Tongue (tissue), 3 donors: ENCODE measurements at places on chromosomes 2 and 18. TPM values are rescaled to one million over a fixed set of nuclear protein-coding genes. Genes with fewer than 3 reads are reported as not detected.

Gene SERPINB13
- 17.5 TPM for total RNA-seq

Gene CYTIP
- 1.7 TPM for total RNA-seq

Gene NT5C1B
- total RNA-seq, result not detected

Gene PDE1A
- total RNA-seq, result 6.2 TPM

Gene NAT8
- total RNA-seq, result not detected

Gene CRACDL
- total RNA-seq, result 5.7 TPM

Gene C1D
- 54.8 TPM for total RNA-seq

Gene PMAIP1
- total RNA-seq, result 15.7 TPM

Gene TMEM163
- total RNA-seq, result 0.72 TPM

Gene FAP
- 50.0 TPM for total RNA-seq

Gene PROM2
- total RNA-seq, result 12.6 TPM

Gene ZAP70
- total RNA-seq, result 3.7 TPM

Gene TTC21B
- total RNA-seq, result 62.0 TPM

Gene CCDC138
- 12.0 TPM for total RNA-seq

Gene ALK
- total RNA-seq, result 0.41 TPM

DNA sequence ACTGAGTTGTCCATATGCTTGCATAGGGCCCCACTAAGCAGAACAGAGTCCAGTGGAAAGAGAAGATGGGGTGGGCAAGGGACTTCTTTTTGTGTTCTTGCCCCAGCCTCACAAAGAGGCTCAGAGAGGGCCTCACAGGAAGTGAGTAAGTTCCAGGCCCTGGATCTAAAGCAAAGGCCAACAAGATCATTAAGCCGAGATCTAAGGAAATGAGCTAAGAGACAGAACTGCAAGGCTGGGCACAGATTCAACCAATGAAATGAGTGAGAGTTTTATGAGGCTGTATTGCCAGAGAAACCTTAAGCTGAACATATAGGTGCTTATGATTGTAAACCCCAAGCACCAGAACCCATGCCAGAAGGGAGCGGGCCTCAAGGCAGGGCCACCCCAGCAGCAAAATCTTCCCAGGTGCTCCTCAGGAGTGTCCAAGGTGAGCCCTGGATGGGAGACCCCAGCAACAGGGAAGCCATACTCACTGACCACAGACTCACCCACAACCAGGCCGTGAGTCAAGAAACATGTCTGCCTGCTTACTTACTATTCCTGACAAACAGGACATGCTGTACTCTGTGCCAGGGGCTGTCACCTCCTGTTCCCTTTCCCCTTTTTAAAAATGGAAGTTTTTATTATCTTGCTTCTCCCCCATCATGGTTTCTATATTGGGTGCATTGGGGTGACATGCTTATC lies 40.2 kb downstream of the SLC14A1 start:
- no peak for DNase-seq

DNA sequence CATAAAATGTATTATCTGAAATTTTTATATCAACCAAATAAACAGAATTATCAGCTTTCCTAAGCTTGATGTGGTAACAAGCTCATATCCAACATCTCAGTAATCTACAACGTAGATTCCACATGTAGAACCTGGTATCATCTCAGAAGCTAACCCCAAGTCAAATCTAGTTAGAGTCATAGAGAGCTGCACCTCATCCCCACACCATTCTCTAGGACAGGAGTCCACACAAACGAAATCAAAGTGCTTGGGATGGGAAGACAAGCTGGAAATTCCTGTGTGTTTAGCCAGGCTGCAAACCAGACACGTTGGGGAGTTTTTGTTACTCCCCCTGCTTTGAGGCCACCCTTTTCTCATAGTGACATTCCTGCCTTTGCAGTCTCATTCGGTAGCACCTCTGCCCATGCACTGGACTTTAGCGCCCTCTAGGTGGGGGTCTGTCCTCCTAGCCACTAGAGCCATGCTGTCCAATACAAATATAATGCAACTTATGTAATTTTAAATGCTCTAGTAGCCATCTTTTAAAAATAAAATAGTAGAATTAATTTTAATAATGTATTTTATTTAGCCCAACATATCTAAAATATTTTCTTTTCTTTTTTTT lies 28.1 kb upstream of the SATB2 start:
- DNase-seq, result peak; percentile 74

GRCh38 chr18:11215216-11215615 lies 65.8 kb upstream of the PIEZO2 start:
- DNase-seq, result peak; percentile 13

GRCh38 chr2:177211576-177212105 lies 953 bp upstream of the HNRNPA3 start:
- peak; percentile 43 for DNase-seq

DNA sequence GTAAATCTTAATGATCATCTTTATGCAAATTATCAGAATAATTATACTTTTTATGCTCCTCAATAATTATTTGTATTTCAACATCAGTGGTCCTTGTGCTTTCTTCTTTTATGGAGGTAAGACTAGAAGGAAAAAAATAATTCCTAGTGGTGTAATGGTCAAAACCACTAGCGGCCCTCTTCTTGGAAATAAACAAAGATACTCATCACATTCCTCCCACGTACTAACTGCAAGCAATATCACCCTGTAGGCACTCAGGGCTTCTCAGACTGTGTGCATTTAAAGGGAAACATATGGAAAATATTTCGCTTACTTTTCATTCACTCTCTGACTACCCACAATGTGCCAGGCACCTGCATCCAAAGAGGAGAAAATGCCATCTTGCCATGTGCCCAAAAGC lies 263.7 kb downstream of the DOK6 start:
- no peak for DNase-seq

- no peak for DNase-seq
Observed at GRCh38 chr2:26532301-26533250, 54.7 kb upstream of the OTOF start.

GRCh38 chr2:37196320-37197195 lies at the start of gene CEBPZOS:
Gene CEBPZOS, plus strand, starts transcription at chr2:37196496. Its CDS starts 3,209 bp downstream, at chr2:37199705.
- peak; percentile 95 for DNase-seq

DNA sequence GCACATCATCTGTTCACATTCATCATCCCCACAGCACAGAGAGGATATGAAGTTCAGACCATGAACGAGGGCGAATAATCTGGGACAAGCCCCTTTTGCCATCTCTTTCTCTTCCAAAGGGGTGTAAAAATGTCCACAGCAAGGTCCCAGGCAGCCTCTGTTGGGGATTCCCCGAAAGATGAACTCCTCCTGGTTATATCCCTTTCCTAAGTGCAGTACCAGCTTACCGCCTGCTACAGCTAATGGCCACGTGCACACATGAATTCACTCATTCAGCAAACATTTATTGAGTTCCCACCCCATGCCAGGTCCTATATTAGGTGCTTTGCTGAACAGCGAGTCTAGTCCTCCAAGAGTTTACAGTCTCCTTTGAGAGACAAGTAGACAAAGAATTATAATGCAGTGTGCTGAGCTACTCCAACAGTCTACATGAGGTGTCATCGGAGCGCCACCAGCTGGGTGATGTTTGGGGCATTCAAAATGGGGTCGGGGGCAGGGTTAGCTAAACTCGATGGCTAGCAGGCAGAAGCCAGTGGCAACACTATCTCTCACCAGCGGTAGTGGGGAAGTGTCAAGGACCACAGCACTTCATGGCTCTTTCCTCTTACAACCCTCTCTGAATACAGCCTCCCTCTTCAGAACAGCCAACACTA lies 228.9 kb downstream of the TMEM163 start:
- DNase-seq, result no peak

GRCh38 chr2:223860809-223861738 lies 23.7 kb upstream of the AP1S3 start:
- DNase-seq, result no peak

- DNase-seq, result no peak
Observed at GRCh38 chr18:49573835-49574234, 12.0 kb downstream of the LIPG start.

- DNase-seq, result peak; percentile 7
Observed at GRCh38 chr2:214492152-214492551, 81.3 kb downstream of the VWC2L start.

- no peak for DNase-seq
Observed at GRCh38 chr2:192551760-192552159, 357.0 kb upstream of the TMEFF2 start.

GRCh38 chr2:69911985-69912563 lies 2.8 kb upstream of the MXD1 start:
- DNase-seq, result peak; percentile 73

GRCh38 chr2:33491441-33492084 lies 15.1 kb downstream of the RASGRP3 start:
- no peak for DNase-seq

GRCh38 chr2:181319286-181319685 lies 137.9 kb upstream of the ITGA4 start:
- DNase-seq, result no peak

GRCh38 chr2:33213648-33214047 lies 262.8 kb upstream of the RASGRP3 start:
- DNase-seq, result peak; percentile 33

DNA sequence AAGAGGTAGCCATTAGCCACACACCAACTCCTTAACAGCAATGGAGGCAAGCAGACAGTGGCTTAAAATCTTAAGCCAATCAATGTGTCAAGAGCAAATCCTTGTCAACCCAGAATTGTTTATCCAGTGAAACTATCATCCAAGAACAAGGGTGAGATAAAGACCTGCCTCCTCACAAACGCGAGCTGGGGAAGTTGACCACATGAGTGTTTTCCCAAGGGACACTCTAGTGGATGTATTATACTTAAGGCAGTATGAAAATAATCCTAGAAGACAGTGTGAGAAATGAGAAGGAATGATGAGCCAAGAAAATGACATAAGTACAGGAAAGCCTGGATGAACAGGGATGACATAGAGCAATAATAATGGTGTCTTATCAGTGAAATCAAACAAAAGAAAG lies 209.6 kb downstream of the TWIST2 start:
- no peak for DNase-seq

DNA sequence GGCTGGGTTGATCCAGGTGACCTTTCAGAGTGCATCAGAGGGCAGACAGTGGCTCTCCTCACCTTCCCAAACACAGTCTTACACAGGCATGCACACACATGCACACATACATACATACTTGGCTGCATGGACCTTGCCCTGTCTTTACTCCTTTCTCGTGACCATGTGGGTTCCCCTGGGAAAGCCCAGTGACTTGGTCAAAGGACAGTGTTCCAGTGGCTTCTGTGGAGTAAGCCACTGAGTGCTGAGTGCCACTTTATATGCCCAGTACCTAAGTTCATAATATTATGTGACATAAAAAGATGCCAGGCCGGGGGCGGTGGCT lies 249.4 kb downstream of the MYCN start:
- DNase-seq, result no peak

DNA sequence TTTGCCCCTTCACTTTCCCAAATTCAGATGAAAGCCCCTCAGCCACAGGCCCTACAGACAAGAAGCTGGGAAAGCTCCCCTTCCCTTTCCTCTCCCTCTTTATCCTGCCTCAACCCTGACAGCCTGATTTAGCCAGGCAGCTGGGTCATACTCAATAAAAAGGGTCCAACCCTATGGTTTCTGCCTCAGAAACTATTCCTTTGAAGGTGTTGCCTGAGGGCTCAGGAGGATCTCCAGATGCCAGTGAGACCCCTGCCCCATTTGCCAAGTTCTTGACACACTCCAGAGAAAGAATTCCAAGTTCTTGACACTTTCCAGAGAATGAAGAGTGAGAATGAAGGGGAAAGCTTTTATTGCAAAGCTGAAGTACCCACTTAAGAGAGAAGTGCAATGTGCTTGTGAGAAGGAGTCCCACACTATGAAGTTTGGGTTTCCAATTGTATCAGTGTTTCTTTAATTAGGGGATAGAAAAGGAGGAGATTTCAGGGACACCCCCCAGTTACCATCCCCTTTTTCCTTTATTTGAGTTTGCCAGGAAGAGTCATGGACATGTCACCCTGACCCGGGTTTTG lies 576.2 kb downstream of the METTL4 start:
- no peak for DNase-seq

- no peak for DNase-seq
Observed at GRCh38 chr2:96256611-96257113, 9.1 kb downstream of the TMEM127 start.

DNA sequence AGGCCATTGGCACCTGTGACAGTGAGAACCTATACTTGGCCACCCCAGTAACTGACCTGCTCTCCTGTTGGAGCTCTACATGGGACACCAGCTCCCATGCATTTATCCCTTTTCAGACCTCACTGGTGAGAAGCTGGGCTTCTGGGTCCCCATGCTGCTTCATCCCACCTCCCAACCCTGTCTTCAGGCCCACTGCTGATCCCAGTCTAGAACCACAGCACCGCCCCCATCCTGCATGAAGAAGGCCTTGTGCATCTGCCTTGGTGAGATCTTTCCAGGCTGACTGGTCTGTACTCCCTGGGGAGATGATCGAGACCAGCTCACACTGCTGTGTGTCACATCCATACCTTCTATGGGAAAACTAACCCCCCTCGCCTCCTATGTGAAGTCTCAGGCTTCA lies 22.7 kb downstream of the TTC32 start:
- no peak for DNase-seq

GRCh38 chr18:5982332-5982731 lies 87.0 kb upstream of the TMEM200C start:
- DNase-seq, result no peak

GRCh38 chr2:240200230-240201051 lies 60.0 kb upstream of the OTOS start:
- DNase-seq, result peak; percentile 79

DNA sequence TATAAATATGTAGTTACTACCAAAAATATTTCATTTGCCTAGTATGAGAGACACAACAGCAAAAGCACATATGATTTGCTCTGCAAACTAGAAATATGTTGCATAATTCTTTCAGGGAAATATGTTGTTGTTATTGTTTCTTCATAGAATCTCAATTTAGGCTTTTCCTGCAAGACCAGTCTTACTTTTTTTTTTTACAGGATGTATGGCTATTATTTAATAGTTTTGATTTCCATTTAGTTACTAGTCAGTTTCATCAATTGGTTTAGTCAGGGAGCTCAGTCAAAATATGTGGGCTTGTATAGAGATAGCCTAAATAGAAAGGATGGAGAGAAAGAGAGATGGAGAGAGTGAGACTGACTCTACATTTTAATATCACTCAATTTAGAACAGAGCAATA lies 6.1 kb downstream of the LRP1B start:
- DNase-seq, result no peak

DNA sequence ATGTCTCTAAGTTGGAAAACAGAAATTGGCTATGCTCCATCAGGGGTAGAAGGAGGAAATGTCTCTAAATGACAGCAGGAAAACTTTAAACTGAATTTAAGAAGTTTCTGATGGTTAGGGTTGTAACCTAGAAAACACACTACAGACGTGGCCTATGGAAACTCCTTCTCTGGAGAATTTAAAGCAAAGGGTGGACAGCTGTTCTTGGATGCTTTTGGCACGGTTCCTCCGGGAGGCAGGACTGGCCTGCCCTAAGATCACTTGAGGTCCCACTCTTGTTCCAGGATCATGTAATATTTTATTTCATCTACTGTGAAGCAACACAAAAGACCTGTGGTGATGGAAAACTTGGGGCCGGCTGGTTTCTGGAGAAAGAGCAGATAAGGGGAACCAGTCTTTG lies 77.0 kb downstream of the NRP2 start:
- DNase-seq, result peak; percentile 45

DNA sequence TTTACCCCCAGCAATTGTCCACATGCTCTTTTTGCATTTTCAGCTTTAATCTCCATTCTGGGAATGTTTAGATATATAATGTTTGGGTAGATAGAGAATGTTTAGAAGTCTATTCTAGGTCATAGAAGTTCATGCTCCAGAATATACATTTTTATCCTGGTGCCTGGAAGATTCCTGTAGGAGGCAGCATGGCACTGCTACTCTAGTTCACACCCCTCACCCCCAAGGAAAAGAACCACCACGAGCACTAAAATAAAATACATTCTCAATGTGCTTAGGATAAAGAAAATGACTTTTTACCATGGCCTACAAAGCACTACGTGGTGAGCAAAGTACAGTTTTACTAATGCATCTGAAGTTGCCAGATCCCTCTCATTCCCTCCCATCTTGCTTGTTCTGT lies 53.8 kb downstream of the MYO1B start:
- DNase-seq, result no peak
